Subcutaneous preadipocyte (primary cell): ENCODE measurements at places on chromosomes 3 and 15. TPM values are rescaled to one million over a fixed set of nuclear protein-coding genes. Genes with fewer than 3 reads are reported as not detected.

UBR1 gene
- 24.3 and 40.5 TPM in 2 replicates for total RNA-seq

TMEM212 gene
- total RNA-seq, result not detected in 2 replicates

CNTN4 gene
- total RNA-seq, result not detected in 2 replicates

GDPGP1 gene
- total RNA-seq, result 5.5 and 7.0 TPM in 2 replicates

ANKUB1 gene
- total RNA-seq, result not detected in 2 replicates

WDR72 gene
- total RNA-seq, result not detected in 2 replicates

DLEC1 gene
- under 0.01 TPM in 2 replicates for total RNA-seq

PARP15 gene
- total RNA-seq, result 0.20 and 0.73 TPM in 2 replicates

ERICH6 gene
- total RNA-seq, result under 0.01 TPM in 1 of 2 replicates, not detected in the other

ADGRG7 gene
- not detected in 2 replicates for total RNA-seq

TAGLN3 gene
- total RNA-seq, result not detected in 2 replicates

ECT2 gene
- total RNA-seq, result 38.6 and 67.4 TPM in 2 replicates

CCDC191 gene
- total RNA-seq, result 1.5 and 1.8 TPM in 2 replicates

PPP1R14D gene
- total RNA-seq, result not detected in 2 replicates
